ENCODE measurements at places on chromosomes 7 and 10.

DNA sequence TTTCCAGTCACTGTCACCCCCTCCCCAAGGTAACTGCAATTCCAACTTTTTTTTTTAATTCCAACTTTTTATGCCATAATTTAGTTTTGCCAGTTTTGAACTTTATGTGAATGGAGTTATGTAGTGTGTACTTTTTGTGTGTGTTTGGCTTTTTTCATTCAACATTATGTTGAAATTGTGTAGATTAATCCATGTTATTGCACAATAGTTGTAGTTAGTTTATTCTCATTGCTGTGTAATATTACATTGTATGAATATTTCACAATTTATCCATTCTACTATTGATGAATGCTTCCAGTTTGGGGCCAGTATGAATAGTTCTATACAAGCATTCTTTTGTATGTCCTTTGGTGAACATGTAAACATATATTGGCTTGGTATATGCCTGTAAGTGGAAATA, 32.5 kb downstream of the MXI1 start:
- DNase-seq = no peak

DNA sequence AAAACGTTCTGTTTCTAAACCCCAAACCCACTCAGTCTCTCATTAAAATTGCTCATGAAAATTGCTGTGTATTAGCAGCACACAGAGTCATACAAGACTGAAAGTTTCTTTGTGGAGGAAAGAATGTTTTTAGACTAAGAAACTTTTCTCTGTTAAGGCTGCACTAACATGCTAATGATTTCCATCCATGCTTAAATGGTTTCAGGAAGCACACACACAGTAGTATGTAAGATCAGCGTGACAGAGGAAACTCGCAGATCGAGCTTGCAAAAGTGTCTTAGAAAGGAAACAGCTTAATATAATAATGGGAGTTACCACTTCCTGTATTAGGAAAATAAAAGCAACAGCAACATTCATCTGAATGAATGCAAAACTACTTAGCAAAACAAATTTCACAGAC, 112.7 kb downstream of the ICA1 start:
- no peak for DNase-seq

DNA sequence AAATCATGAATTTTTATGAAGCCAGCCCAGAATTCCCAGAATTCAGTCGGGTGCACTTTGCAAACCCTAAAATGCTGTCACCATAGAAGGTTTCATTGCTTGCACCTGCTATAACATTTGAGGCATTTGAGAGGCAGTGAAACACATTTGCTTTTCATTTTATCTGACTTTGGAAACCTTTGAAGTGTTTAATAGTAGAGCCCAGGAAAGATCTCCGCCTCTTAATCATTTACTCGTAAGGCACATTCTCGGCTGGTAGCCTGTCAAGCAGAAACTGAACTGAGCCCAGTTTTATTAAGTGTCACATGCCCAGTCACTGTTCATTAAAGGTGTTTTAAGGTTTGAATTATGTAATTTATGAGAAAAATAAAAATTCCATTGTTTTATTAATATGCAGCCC, 247.6 kb downstream of the EMX2 start:
- DNase-seq = no peak

DNA sequence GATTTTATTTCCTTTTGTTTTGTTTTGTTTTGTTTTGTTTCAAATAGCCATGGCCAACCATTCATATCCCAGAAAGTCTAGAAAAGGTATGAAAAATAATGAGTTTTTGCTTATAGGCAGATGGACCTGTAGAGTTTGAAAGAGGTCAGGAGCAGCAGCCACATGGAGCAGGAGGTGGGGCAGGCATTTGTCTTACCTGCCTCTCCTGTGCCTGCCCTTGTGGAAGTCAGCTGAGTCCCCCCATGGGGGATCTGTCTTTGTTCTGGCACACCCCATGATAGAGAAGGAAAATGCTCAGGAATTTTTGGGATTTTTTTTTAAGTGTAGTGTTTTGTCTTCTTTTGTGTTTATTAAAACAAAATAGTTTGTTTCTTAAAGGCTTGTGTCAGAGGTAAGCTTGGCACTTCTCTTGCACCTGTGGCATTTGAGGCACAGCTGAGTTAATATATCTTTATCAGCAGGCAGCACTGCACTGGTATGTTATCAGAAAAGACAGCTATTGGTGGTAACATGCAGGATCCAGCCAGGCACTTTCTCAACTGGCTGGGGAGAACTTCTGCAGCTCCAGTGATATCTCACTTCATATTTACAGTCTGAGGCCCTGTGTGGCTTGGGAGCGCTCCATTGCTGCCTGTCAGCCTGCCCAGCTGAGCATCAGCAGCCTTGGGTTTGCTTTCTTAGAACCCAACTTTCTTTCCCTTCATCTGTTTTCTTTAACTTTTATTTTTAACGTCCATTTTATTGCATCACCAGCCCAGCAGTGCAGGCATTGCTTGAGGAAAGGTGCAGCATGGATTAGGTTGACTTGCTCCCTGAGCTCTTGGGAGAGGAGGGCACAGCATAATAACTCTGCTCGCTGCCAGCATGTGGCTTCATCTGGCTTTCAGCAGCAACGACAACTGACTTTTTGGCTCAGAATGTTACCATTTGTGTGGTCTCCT, 44.4 kb downstream of the LRRC4 start:
- DNase-seq = no peak

GRCh38 chr10:8350250-8350967, 295.9 kb downstream of the GATA3 start:
- DNase-seq = no peak

DNA sequence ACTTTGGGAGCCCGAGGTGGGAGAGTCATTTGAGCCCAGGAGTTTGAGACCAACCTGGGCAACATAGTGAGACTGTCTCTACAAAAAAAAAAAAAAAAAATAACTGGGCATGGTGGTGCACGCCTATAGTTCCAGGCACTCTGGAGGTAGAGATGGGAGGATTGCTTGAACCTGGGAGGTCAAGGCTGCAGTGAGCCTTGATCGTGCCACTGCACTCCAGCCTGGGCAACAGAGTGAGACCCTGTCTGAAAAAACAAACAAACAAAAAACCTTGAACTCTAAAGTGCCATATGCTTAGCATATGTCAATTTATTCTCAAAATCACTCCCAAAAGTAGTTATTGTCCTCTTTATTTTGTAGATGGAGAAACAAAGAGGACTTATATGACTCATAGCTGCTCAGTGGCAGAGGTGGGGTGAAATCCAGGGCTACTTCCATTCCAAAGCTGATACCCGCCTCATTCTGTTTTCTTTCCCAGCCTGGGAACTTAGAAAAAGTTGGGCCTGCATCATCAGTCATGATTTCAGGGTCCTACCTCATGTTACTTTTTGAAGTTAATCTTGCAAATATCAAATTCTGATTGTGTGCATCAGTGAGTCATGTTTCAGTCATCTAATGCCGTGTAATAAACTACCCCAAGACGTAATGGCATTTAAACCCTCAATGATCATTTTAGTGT, 13.3 kb downstream of the DHTKD1 start:
- DNase-seq = no peak
